ENCODE measurements at places on chromosomes 1 and 21.

DNA sequence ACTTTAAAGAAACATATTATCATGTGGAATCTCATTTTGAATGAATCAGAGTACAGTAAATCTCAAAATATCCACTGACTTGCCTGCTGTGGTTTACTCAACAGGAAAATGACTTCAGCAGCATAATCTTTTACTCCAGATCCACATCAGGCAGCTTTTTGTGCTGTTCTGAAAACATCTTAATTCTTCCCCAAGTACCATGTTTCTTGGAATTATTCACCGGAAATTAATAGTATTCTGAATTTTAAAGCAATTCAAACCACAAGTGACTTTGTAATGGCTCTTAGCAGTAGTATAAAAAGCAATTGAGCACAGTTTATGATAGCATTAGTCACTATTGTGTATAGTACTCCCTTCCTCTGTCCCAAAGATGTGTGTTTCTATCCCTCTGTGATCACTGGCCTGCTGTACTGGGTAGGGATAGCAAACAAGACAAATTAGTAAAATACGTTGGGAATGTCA lies 64.2 kb upstream of the ERRFI1 start:
- no peak for DNase-seq

DNA sequence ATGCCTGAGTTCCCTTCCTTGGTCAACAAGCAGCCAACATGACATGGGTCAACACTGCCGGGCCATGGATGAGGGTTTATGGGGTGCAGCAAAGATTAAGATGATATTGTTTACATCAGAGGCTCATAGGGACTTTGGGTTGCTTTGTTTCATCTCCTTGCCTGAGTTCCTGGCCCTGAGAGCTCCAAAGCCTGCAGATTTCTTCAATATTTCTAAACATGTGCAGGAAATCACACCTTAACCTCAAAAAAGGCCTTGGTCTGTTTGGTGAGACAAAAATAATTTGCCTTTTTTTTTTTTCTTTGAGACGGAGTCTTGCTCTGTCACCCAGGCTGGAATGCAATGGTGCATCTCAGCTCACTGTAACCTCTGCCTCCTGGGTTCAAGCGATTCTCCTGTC lies 876 bp downstream of the SLAMF8 start:
- no peak for DNase-seq

DNA sequence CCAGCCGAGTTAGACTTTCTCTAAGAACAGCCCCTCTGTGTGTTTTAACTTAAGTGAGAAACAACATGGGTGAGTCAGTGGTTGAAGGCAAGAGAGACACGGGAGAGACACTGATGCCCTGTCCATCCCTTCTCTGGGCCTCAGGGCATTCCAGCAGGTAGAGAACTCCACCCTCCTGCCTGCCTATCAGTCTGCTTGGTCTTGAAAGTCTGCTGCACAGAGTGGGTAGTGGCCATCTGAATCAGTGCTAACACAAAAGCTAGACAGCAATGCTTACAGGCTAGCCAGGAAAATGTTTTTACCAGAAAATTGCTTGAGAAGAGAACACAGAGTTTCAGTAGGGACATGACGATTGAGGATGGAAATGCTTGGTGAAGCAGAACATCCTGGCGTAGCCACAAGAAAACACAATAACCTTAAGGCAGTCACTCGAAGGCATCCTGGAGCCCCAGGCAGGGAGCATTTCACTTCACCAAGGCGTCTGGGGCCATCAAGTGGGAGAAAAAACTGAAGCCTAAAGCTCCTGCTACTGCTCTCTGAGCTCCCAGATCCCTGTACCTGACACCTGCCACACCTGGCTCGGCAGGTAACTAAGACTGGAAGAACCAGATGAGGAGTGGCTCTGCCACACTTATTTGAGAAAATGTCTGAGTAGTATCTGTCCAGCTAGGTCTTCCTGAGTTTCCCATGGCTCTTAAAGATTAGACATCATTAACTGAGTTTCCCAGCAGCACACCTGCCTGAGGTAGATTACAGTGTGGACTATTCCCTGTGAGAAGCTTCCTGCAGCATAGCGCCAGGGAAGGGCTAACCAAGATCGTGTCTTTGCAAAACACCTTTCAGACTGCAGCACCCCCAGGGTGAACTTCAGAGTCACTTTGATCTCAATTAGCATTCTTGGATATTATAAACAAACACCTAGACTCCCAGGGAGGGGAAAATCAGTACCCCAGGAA lies 18.1 kb upstream of the LBR start:
- no peak for DNase-seq

GRCh38 chr1:230308039-230308438 lies 118.1 kb downstream of the PGBD5 start:
- no peak for DNase-seq

- no peak for DNase-seq
Observed at GRCh38 chr21:34544032-34544496, 32.1 kb upstream of the KCNE1 start.

- peak; percentile 14 for DNase-seq
Observed at GRCh38 chr1:9494936-9495758, 44.1 kb upstream of the SLC25A33 start.

DNA sequence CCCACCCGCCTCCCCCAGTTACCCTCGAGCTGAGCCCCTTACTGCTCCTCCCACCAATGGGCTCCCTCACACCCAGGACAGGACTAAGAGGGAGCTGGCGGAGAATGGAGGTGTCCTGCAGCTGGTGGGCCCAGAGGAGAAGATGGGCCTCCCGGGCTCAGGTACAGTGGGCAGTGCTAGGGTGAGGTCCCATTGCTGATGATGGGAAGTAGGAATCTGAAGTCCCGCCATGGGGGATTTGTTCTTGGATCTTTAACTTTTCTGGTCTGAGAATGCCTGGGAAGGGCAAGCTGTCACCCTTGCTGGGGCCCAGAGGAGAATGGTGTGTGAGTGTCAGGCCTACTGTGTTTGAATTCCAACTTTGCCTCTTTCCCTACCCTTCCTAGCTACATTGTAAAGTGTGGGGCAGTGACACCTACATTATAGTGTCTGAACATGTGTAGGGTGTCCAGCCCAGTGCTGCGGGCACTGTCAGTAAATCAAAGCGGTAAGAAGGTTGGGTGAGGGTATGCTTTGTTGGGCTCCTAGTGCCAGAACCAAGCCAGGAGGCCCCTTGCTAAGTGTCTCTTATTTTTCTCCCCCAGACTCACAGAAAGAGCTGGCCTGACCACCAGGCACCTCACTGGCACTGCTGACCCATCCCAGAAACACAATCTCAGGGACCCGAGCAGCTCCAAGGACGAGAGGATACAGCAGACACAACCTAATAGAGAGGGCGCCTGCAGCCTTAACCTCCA lies 44.7 kb downstream of the YARS1 start:
- no peak for DNase-seq

DNA sequence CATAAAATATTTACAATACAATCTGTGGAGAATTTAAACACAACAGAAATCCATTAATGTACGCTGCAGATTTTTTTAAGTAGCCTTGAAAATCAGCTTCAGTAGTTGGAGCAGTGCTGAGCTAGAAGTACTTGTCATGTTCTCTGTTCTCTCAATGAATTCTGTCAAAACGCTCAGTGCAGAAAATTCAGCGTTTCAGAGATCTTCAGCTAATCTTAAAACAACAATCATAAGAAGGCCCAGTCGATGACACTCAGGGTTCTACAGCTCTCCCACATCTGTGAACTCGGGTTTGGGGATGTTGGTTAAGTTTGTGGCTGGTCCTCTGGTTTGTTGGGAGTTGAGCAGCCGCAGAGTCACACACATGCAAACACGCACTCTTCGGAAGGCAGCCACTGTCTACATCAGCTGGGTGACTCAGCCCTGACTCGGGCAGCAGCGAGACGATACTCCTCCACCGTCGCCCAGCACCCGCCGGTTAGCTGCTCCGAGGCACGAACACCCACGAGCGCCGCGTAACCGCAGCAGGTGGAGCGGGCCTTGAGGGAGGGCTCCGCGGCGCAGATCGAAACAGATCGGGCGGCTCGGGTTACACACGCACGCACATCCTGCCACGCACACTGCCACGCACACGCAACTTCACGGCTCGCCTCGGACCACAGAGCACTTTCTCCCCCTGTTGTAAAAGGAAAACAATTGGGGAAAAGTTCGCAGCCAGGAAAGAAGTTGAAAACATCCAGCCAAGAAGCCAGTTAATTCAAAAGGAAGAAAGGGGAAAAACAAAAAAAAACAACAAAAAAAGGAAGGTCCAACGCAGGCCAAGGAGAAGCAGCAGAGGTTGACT lies 161.2 kb downstream of the RUNX1 start:
- peak; percentile 66 for DNase-seq

DNA sequence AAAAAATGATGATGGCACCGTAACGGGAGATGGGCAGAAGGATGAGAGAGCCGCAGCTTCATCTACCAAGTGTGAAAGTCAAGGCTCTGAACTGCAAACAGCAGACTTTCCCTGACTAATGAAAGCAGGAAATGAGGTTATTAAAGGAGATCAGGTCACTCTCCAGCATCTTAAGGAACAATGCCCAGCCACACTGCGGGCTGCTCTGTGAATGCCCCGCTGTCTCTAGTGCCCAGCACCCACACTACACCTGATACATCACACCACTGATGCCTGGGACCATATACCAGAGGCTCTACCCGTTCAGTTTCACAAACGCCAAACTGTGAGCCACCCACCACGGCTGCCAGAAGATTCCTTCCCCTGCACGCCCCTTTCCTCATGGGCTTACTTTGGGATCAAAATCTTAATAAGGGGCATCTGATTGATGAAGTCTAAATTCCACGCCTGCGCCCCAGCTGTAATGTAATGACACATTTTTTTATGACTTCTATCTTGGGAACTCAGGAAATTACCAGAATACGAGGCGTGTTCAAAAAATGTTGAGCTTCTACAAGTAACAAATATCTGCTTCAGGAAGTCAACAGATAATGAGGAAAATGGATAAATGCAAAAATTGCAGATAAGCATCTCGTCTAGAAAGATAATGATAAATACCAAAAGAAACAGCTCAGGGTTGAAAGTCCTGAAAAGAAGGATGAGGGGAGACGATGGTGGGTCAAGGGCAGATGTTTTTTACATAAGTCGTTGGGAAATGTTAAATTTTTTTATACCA lies 72.0 kb downstream of the MIS18A start:
- DNase-seq: no peak

- DNase-seq: no peak
Observed at GRCh38 chr1:246291127-246291526, 216.0 kb downstream of the SMYD3 start.

DNA sequence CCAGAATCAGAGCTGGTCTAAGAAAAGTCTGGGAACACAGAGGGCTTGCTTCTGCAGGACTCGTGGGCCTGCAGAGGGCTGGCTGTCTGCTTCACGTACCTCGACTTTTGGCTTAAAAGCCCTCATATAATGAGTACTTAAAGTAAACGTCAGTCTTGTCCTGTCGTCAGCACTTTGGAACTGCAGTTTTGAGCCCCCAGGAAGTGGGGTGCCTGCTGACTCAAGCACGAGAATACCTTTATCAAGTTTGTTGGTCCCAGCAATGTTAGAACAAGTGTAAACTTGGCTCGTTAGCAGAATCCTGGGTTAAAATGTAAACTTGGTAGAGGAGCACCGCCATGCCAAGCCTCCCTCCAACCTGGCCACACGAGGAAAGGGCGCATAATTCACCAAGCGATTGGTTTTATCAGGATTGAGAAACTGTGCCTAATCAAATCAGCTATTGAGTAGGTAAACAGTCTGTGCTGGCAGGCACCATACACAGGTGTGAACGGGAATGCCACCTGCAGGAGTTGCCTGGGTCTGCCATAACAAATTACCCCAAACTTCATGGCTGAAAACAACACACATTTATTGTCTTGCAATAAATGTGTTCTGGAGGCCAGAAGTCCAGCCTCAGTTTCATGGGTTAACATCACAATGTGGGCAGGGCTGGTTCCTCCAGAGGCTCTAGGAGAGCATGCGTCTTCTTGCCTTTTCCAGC lies 45.0 kb upstream of the FHAD1 start:
- DNase-seq: no peak

GRCh38 chr1:67577646-67578045 lies 107.4 kb upstream of the GADD45A start:
- DNase-seq: no peak
